ENCODE measurements at places on chromosomes 13 and 19.

DNA sequence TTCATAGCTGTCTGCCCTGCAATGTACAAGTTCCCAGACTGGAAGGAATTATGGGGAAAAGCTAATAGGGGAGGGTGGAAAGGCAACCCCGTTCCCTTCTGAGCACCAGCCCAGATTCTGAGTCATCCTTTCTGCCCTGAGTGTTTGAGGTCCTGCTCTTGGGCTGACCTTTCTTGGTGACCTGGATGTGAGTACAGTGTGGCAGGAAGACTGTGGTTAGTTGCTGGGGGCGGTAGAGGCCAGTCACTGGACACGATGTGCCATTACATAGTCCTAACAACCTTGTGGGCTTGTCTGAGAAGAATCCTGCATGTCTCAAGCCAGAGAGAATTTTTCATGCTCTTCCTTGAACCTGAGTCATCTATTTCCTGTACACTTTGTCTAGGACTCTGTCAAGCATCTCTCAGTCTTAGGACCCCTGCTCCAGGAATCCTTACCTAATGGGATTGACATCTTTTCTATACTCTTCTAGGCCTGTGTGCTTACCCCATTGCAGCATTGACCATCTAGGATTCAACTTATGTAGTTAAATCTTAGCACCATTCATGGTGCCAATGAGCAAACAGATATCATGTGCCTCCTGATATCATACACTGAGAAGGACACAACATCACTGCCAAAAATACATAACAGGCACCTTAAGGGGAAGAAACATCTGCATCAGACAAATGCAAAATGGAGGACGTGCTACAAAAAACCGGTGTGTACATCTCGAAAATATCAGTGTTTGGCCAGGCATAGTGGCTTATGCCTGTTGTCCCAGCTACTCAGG is 8.1 kb upstream of the ANGPTL4 start:
- no peak for DNase-seq

- no peak for DNase-seq
These were observed 311.9 kb downstream of the COG6 start for GRCh38 chr13:39967199-39967959.

- peak; percentile 9 for DNase-seq
These were observed 22.9 kb downstream of the TLE2 start for GRCh38 chr19:3006075-3006767.

GRCh38 chr13:66765559-66765958 is 464.6 kb downstream of the PCDH9 start:
- DNase-seq, result no peak

DNA sequence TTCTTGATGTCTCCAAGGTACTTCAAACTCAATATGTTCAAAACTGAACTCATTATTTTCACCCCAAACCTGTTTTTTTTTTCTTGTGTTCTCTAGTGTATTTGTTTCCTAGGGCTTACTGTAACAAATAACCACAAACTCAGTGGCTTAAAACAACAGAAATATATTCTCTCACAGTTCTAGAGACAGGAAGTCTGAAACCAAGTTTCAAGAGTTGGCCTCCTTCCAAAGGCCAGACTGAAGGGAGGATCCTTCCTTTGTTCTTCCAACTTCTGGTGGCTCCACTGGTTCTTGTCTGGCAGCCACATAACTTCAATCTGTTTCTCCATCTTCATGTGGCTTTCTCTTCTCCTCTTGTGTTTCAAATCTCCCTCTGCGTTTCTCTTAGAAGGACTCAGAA is 62.0 kb upstream of the PDCD5 start:
- DNase-seq, result peak; percentile 29

- no peak for DNase-seq
These were observed 35.6 kb downstream of the UCHL3 start for GRCh38 chr13:75585153-75585552.

- no peak for DNase-seq
These were observed 369.4 kb downstream of the OLFM4 start for GRCh38 chr13:53398051-53398450.

- DNase-seq, result no peak
These were observed 2048.3 kb upstream of the PCDH20 start for GRCh38 chr13:63463782-63464610.

DNA sequence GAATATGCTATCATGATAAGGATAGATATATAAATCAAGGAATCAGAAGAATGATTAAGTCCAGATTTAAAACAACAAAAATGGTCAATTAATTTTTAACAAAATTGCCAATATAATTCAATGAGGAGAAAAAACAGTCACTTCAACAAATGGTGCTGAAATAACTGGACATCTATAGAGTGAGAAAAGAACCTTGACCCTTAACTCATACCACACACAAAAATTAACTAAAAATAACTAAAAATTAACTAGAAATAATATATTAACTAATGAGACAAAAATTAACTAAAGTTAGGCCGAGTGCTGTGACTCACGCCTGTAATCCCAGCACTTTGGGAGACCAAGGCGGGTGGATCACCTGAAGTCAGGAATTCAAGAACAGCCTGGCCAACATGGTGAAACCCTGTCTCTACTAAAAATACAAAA is 9.5 kb downstream of the LGALS7 start:
- no peak for DNase-seq

GRCh38 chr19:3979289-3979673 is 6.0 kb downstream of the EEF2 start:
- no peak for DNase-seq

DNA sequence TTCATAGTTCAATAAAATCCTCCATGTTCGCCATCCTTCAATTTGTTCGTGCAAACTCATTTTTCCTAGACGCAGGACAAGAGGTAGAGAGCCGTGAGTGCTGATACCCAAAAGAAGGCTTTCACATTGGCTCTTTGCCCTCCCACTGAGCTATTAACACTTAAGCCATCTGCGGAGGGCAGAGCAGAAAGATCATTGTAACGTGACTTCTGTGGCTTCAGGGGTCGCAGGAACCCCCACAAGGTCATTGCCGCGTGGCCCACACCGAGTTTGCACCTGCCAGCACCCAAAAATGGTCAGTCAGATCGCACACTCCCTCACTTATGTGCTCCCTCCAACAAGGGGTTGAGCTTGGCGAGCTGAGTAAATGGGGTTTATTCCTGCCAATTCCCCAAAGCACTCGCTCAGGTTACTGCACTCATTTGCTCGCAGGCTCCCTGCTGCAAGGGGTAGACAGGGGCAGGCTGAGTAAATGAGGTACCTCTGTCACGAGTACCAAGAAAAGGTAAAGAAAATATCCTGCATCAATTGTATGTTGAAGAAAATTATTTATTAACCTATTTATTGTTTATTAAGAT is 144.1 kb downstream of the PRR20E start:
- no peak for DNase-seq

DNA sequence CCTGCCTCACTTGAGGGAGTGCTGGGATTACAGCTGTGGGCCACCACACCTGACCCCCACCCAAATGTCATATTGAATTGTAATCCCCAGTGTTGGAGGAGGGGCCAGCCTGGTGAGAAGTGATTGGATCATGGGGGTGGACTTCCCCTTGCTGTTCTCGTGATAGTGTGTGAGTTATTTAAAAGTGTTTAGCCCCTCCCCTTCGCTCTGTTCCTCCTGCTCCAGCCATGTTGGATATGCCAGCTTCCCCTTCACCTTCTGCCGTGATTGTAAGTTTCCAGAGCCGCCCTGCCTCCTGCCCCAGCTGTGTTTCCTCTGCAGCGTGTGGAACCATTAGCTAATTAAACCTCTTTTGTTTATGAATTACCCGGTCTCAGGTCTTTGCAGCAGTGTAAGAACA is 13.7 kb downstream of the CHAMP1 start:
- DNase-seq, result no peak

DNA sequence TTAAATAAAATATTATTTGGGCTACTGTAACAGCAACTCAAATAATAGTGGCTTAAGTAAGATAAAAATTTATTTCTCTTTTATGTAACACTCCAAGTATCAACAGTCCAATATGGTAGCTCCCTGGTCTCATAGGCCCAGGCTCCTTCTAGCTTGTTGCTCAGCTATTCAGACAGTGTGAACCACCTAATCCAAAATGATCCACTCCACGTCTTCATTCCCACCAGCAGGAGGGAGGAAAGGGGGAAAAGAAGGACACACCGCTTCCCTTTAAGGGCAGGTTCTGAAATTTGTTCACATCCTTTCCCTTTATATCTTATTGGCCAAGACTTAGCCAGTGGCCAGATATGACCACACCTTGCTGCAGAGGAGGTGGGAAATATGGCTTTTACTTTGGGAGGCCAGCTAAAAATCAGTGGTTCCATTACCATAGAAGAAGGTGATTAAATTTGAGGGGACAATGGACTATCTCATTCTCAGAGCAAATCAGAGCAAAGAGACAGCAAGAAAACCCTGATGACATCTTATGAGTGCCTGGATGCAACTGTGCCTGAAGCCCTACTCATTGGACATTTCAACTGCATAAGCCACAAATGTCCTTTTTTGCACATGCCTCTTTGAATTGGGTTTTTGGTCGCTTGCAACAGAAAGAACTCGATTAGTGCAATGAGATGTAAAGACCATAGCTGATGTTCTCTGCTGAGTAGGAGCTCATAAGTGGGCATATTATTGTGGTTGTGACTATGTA is 7.0 kb upstream of the EPOR start:
- no peak for DNase-seq

DNA sequence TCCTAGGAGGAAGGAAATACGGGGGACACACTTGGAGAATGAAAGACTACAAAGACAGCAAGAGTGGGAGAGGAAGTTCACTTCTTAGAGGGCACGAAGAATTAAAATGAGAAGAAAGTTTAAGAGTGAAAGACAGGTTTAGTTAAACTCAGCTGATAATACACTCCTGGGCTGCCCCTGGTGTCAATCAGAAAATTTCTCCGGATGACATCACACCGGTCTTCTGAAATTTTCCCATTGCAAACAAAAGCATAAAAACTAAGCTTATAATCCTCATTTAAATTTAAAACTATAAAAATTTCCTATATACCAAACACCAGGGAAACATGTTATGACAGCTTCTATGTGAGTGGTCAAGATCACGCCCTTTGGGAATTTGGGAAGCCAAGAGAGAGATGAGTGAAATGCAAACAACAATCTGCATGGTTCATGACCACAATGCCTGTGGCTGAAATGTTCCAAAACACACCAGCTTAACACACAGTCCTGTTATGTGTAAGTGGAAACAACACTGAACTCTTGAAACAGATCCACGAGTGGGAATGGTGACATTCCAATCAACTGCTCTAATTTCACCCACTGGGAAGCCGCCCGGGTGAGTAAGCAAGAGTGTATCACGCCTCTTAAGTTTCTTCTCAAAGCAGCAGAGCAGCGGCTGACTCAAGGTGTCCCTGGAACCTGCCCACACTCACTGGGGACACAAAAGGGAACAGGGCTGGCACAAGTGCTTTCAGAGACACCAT is 49.0 kb downstream of the BRD4 start:
- peak; percentile 26 for DNase-seq

DNA sequence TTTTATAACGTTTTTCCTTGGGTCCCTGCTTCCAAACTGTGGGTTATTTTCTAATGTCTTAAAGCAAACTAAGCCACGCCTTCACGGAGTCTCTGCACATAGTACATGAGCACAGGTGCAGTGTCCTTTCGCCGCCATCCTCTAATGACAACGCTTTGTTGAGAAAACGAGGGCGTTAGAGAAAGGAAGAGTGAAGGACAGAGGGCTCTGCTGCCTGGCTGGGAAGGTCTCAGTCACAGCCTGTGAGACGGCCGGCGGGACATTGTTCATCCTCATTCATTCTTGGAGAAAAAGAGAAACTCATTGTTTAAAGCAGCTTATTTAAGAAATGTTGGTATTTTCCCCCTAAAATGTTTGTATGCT is 9.5 kb downstream of the IL17D start:
- no peak for DNase-seq

DNA sequence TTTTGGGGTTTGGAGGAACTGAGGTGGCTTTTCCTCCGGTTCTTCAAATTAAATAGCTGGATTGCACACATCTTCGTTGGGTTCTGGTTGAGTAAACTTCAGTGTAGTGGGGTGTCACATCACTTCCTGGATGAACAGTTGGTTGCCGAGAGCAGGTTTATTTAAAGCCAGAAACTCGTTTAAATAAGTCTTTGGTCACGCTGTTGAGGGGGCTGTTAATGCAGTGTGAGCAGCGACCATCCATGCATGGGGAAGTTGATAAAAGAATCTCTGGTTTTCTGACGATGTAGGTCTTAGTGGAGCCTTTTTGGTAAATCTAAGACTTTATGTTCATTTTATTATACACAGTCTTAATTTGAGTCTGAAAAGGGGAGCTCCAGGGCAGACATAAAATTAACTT is 351.2 kb upstream of the ARGLU1 start:
- no peak for DNase-seq

GRCh38 chr19:18251587-18252369 is 22.5 kb downstream of the IQCN start:
- peak; percentile 87 for DNase-seq

DNA sequence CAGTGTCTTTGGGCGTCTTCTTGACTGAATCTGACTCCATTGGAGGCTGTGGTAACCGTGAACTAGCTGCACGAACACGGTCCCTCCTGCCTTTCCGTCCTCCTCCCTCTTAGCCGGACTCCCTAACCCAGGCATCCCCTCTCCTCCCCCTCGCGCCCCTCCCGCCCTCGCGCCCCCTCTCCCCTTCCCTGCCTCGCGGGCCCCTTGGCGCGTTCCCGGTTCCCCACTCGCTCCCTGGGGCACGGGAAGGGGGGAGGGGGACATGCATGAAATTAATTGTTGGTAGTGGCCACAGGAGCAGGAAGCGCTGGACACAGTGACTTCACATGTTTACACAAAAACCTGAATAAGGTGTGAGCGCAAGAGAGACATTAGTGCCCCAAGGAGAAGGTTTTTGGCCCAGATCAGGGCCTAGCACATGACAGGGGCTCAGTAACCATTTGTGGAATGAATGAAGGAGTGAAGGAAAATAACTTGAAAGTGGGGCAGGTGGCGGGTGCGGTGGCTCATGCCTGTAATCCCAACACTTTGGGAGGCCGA is 279 bp downstream of the DMRTC2 start:
- no peak for DNase-seq

DNA sequence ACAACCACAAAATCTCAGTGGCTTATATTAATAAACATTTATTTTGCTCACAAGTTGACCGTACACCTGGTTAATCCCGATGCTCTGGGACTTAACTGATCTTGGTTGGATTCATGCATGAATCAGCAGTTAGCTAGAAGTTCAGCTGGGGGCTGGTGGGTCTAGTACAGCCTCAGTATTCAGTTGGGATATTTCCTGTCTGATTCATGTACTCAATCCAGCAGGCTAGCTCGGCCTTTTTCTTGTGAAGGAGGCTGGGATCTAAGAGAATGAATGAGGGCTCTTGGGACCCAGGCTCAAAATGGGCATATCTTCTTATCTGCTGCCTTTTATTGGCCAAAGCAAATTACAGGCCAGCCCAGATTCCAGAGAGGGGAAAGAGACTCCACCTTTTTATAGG is 178.8 kb downstream of the KCTD12 start:
- DNase-seq, result no peak
